Left kidney (tissue), 8 donors: ENCODE measurements at places on chromosomes 13 and 19.

- DNase-seq = no peak
These were observed 3.5 kb downstream of the C19orf67 start for GRCh38 chr19:14081797-14082674.

DNA sequence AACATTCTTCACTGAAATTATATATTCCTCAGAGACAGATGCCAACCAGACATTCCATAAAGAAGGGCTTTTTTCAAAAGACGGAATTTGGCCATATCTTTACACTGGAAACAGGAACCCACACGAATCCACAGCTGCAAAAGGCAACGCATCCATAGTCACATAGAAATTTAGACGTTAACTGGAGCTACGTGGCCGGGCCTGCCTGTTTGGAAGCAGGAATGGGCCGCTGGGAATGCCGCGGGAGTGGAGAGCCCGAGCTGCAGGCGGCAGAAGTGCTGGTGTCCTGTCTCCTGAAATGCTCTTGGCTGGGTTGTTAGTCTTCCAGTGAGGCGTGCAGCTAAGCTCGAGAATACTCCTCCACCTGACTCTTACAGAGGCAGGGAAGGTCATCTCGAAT lies 122.2 kb downstream of the KL start:
- no peak for DNase-seq

DNA sequence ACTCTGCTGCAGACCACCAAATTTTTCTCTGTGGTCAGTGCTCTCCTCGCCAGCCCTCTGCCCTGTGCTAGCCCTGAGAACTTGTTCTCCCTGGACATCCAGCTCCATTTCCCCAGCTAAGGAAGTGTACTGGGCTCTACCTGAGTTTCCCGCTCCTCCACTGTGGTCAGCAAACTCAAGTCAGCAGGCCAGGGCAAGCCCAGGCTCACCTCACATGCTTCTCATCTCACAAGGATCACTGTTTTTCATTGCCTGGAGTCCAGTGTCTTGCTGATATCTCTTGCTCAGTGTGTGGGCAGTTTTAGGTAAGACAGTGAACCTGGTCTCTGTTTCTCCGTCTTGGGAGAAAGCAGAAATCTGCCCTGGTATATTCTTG lies 201.4 kb downstream of the FOXO1 start:
- no peak for DNase-seq

DNA sequence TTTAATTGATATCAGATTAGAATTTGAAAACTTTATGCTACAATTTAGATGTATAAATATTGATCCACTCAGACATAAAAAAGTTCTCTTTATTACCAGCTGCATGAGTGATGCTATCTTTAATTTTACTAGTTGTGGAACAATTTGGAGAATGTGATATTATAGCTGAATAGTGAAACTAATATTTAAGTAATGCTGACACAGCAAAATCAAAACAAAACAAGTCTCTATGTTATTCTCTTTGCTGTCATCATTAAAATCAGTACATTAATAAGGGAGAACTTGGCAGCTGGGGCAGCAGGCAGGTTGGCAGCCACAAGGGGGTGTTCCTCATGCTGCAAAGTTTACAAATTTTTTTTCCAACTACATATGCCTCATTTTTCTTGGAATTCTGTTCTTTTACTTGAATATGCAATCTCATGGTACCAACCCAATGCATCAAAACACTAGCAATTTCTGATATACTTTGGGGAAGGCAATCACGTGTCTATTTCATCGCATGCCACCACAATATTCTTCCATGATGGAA lies 585.3 kb downstream of the FGF9 start:
- DNase-seq = no peak

GRCh38 chr19:38952395-38953165 lies 21.8 kb downstream of the MRPS12 start:
- DNase-seq = peak; percentile 71

GRCh38 chr13:98083936-98084335 lies 59.0 kb upstream of the FARP1 start:
- DNase-seq = no peak

DNA sequence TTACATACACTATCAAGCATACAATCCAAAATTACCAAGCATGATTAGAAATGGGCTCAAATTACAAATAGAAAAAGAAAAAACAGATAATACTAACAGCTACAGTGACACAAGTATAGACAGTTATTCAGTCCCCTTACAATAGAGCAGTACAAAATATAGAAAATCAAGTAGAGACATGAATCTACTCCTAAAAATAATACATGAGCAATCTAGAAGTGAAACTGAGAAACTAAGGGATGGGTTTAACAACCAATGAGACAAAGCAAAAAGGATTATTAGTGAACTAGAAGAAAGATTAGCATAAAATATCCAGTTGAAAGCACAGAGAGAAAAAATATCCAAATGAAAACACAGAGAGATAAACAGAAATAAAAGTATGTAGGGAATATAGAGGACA lies 426.7 kb downstream of the TBC1D4 start:
- DNase-seq = no peak

DNA sequence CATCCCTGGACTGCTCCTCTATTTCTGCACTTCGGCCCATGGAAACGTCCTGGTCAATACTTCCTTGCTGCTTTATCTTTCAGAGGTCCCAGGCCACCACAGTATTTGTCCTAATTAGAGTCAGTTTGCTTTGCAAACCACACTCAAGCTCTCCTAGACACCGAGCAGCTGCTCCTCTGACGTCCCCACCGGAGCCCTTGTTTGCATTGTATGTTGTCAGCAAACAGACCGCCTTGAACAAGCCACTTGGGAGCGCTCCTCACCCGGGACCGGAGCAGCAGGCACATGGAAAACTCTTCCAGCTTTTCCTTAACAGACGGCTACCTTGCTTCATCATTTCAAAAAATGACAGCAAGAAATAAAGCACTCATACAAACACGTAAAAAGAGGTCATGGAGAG lies 51.5 kb upstream of the GTF3A start:
- DNase-seq = no peak

- DNase-seq = no peak
These were observed 17.5 kb downstream of the MIPEP start for GRCh38 chr13:23871616-23872220.

GRCh38 chr13:23792680-23793079 lies 96.5 kb downstream of the MIPEP start:
- DNase-seq = no peak

- no peak for DNase-seq
These were observed at the start of gene CYP4F12 for GRCh38 chr19:15672580-15673175. CYP4F12 (plus strand) TSS chr19:15673087; CDS start chr19:15673530, 443 bp downstream.

DNA sequence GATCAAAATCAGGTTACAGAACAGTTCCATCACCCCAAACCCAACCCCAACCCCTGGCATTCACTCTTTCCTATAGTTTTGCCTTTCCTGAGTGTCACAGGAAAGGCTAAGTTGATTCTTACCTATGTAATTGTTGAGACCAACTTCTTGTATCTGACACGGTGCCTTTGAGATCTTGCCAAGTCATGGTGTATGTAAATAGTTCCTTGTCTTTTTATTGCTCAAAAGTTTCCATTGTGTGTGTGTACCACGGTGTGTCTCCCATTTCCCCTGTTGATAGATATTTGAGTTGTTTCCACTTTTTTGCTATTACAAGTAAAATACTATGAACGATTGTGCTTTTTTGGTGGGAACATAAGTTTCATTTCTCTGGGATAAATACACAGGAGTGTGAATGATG lies 3.3 kb upstream of the IGFL2 start:
- no peak for DNase-seq

- no peak for DNase-seq
These were observed 22.4 kb upstream of the EBI3 start for GRCh38 chr19:4206818-4207484.

DNA sequence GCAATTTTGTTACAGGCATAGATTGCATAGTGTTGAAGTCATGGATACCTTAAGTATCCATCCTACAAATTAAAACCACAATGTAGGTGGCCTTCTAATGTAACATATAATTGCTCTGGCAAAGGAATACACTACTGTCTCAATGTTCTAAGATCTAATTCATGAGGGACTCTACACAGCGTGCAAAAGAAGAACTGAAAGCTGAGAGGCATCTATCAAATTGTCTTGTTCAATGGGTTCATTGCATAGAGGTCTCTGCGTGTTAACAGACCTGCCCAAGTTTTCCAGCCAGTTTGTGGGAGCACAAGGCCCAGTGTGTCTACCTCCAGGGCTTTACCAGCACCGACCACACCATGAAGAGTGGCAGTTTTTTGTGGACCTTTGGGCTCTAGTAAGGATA lies 451.4 kb downstream of the ITGBL1 start:
- no peak for DNase-seq

DNA sequence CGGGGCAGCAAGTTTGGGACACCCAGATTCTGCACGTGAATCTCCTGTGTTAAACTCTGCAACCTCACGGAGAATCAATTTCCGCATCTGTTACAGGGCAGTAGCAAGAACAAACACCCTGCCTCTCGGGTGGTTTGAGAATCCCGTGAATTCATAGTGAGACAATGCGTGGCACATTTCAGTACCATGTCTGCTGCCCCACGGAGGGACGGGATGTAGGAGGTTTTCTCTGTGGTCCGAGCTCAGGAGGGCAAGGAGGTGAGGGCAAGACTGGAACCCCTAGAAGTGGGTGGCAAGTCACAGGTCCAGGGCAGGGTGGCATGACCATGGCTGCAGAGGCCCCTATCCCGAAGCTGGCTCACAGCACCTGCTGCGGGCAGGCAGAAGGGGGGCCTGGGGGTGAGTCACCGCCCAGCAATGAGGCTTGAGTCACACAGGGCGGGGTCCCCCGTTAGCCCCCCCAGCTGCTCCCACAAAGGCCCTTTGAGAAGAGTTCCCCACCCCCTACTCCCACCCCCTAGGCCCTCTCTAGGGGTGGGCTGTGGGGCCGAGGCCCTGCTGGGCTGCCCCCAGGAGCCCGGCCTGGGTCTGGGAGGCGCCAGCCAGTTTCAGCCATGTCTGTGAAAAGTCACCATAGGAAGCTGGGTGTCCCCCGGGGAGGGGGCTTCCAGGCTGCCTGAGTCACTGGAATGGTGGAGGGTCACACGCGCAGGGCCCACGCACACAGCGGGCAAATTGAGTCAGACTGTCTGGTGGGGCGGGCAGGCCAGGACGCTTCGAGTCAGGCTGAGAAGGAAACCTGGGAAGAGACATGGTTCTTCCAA lies 25.8 kb upstream of the NANOS3 start:
- no peak for DNase-seq

- DNase-seq = no peak
These were observed 454.9 kb downstream of the PCDH9 start for GRCh38 chr13:66775196-66775595.

DNA sequence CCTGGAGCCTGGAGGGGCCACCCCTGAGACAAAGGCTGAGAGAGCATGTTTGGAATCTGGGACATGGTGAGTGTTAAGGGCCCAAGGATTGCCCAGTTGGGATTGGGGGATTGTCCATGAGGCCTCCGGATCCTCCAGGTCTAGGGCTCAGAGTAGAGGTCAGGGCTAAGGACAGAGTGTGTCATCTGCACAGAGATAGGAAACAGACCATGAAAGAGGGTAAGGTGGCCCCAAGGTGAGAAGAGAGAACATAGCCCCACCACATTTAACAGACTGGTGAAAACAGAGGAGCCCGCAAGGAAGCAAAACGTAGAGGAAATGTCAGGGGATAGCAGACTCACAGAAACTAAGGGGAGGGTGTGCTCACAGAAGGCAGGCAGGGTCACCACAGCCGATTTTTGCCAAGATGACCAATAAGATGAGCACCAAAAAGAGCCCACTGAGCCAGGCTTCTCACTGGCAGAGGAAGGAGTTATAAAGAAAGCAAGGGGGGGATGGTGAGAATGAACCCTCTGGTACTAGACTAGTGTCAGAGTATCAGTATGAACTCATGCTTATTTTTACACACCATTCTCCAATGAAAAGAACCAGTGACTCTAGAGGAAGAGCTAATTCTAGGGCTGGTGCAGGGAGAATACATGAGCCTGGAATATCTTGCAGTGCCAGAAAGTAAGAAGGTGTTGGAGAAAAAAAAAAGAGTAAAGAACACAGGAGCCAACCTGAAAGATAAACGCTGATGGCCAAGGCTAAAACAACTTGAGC lies 17.5 kb downstream of the DYRK1B start:
- DNase-seq = no peak

- no peak for DNase-seq
These were observed 13.9 kb upstream of the SIAH3 start for GRCh38 chr13:45865414-45865813.

GRCh38 chr19:45569619-45570421 lies 14.8 kb downstream of the OPA3 start:
- no peak for DNase-seq

DNA sequence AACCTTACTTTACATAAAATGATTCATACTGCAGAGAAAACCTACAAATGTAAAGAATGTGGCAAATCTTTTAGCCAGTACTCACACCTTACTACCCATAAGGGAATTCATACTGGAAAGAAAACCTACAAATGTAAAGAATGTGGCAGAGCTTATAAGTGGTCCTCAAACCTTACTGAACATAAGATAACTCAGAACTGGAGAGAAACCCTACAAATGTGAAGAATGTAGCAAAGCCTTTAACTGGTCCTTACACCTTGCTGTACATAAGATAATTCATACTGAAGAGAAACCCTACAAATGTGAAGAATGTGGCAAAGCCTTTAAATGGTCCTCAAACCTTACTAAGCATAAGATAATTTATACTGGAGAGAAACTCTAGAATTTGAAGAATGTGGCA lies 90.1 kb downstream of the ZNF675 start:
- DNase-seq = no peak

- DNase-seq = no peak
These were observed 899 bp downstream of the GIPC3 start for GRCh38 chr19:3586127-3586626.

DNA sequence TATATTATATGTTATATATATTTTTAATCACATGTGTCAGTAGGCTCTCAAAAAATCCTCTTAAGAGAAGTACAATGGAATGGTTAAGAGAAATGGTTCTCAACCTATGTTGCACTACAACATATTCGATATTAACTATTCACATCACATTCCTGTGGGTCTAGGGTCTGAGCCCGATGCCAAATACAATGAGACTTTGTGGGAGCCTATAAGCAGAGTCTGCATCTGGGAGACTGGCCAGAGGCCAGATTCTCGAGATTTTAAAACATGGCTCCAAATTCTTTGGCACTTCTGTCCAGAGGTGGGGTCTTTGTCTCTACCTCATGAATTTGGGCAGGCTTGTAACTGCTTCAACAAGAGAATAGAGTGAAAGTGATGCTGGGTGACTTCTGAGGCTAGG lies 79.4 kb upstream of the NBEA start:
- DNase-seq = no peak

DNA sequence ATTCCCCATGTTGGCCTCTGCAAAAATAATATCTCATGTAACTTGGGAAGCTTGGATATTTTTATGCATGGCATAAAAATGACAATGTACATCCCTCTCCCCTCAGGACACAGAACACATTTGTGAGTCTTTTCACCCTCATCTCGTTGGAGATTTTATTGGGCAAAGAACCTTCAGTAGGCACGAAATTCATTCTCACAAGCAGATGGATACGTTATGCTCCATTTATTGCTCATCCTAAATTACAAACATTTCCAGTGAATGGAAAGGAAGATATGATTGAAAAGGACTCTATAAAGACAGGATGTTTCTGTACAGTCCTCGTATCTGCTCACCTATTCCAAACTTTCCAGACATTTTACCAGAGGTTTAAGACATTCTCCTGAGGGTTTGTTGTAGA lies 1175.8 kb downstream of the UQCRFS1 start:
- no peak for DNase-seq

- DNase-seq = no peak
These were observed 21.7 kb downstream of the UBE2L5 start for GRCh38 chr13:30443957-30444404.

GRCh38 chr13:100179276-100179675 lies 90.4 kb downstream of the PCCA start:
- no peak for DNase-seq
